ENCODE measurements at places on chromosomes 11 and 22. TPM values are rescaled to one million over a fixed set of nuclear protein-coding genes. Genes with fewer than 3 reads are reported as not detected.

Gene NECTIN1
- 6.6 TPM for polyA plus RNA-seq

DNA sequence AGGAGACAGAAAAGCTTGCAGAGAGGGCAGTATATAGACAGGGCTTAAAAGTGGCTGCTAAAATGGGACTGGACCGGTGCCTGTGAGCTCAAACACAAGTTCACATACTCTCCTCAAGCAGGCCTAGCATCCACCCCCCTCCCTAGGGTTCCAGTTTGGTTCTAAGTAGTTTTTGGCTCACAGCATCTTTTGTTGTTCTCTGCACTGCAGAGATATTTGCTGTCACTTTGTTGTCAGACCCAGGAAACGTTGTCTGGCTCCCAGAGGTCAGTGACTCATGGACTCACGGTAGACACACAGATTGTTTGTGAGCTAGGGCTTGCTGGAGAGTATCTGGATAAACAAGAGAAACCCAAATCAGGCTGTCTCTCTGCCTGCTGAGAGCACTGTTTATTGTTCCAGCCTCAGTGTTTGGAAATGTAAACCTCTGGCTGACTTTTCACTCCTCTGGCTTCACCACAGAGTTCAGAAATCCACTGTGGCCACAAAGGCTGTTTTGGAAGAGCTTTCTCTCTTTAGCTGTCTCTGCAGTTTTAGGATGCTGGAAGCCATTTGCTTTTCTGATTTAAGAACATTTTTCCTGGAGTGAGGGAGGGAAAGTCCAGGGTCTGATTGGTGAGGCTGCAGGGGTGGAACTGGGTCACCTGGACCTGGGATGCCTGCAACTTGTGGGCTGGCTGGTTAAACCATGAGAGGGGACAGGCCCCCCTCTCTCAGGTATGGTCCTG is 303.7 kb upstream of the PLET1 start:
- no peaks in the 10 kb centered on the region for H3K4me1 ChIP-seq
- no peaks in the 10 kb centered on the region for H3K36me3 ChIP-seq
- H3K27ac ChIP-seq, result peak overlapping the region; percentile 71
- DNase-seq, result no peak
- H3K27me3 ChIP-seq, result no peaks in the 10 kb centered on the region

DNA sequence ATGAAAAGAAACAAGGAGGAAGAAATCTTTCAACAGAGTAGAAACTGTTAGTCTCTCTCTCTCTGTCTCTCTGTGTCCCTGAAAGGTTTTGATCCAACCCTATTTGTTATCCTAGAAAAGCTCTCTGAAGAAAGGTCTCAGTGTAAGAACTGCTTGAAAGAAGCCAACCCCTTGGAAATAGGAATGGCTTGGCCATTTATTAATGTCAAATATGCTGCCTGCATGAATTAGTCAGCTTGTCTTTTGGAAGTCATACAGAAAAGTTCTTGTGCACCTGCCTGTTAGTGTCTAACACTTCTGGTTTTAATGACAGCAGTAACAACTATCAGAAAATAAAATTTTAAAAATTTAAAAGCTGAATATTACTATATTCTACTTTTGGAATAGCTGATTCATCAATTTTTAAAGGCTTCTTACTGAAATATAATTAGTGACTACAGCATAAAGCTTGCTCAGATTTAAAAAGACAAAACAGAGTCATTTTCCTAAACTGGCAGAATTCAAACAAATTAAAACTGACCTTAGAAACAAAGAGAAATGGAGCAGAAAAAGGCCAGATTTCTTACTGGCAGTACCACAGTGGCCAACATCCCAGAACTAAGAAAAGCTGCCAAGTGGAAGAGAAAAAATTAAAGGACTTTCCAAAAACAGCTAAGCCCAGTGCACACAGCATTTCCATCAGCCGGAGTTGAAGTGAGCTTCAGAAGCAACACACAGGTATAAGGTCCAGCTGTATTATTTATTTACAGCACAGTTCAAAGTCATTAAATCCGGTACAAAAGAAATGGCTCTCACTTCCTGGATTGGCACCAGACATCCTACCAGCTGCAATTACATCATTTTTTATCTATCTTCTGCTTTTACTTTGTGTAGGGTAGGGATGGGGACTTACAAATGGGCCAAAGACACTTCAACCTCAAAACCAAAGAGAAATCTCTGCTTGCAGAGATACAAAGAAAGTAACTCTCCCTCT is 76.3 kb downstream of the PRCP start:
- DNase-seq, result no peak
- H3K27me3 ChIP-seq, result no peaks in the 10 kb centered on the region
- H3K27ac ChIP-seq, result no peak overlapping the region
- H3K4me1 ChIP-seq, result no peaks in the 10 kb centered on the region

DNA sequence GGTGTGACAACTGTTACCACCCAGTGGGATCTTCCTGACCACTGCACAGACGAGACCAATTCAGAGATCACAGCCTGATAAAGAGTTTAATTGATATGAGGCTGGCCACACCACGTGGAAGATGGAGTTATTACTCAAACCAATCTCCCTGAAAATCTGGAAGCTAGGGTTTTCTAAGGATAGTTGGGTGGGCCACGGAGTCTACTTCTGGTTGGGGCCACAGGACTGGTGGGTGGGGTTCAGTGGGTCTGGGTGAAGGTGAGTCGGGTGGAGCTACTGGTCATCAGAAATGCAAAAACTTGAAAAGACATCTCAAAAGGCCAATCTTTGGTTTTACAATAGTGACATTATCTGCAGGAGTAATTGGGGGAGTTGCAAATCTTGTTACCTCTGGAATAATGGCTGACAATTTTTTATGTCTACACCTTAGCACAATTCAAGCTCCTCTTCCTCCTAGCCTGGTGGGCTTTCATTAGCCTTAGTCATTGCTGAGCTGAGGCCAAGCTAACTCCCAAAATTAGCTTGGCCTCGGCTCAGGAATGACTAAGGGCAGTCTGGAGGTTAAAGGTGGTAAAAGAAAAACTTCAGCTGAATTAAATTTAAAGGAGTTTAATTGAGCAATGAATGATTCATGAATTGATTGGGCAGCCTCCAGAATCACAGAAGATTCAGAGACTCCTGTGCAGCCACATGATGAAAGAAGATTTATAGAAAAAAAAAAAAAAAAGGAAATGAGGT is 13.1 kb downstream of the C11orf96 start:
- no peaks in the 10 kb centered on the region for H3K4me1 ChIP-seq
- no peaks in the 10 kb centered on the region for H3K27me3 ChIP-seq
- no peak overlapping the region for H3K4me3 ChIP-seq
- no peak overlapping the region for H3K27ac ChIP-seq
- DNase-seq, result no peak

DNA sequence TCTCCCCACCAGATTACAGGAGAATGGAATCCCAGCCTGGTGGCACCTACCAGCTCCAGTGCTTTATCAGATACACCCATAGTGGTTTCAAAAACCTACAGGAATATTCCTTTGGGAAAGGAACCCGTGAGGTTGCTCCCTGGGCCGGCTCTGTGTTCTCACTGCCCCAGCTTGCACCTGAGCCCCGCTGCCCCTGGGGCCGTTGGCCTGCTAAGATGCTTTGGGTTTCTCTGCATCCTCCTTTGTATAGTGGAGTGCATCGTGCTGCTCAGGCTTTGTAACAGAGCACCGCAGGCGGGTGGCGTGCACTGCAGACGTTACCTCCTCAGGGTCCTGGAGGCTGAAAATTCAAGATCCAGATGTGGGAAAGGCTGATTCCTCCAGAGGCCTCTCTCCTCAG is 414.1 kb downstream of the BRD1 start:
- no peak overlapping the region for H3K27ac ChIP-seq
- no peaks in the 10 kb centered on the region for H3K4me1 ChIP-seq
- DNase-seq, result peak; percentile 11
- no peaks in the 10 kb centered on the region for H3K27me3 ChIP-seq

- H3K27ac ChIP-seq, result no peak overlapping the region
- H3K27me3 ChIP-seq, result no peaks in the 10 kb centered on the region
- peak; percentile 36 for DNase-seq
Measured at GRCh38 chr22:46969491-46969890, 207.0 kb downstream of the TBC1D22A start.

Measured in sigmoid colon (tissue), 7 donors.